ENCODE measurements at places on chromosomes 4 and X.
A peak's percentile ranks its signal among the peaks of the same experiment; 100 is the strongest.

DNA sequence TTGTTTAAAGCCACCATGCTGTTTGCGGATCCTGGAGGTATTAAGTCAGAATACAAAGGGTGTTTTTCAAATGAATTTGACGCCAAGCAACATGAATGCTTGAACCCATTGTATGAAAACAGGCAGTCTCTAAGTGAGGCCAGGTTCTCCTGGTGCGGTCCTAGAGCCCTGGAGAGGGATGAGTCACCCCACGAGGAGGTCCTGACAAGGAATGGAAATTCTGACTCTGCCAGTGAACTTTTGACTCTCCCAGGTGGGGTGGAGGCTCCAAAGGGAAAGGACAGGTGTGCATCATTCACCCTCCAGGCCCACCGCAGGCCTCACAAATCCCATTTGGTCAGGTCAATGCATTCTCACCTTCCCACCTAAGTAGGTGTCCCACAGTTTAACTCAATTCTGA lies 1.5 kb downstream of the TRIM2 start:
- no peak for DNase-seq

DNA sequence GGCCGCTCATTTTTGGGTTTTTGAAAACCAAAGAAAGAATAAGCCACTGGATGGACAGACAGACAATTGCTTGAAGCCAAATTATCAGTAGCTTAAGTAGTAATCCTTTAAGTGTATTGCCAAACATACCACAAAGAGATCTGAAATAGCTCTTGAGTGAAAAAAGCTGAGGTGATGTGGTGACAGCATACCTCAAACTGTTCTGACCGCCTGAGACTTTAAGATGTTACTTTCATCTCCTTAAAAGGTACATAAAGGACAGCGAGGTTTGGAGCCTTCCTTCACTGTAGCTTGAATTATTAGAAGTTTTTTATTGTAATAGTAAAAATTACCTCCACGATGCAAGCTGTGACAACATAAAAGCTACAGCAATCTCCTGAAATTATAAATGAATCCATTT lies 271.5 kb upstream of the FAM241A start:
- no peak for DNase-seq

- DNase-seq = no peak
These were observed 3.6 kb downstream of the ZXDB start for GRCh38 chrX:57595381-57595811.

DNA sequence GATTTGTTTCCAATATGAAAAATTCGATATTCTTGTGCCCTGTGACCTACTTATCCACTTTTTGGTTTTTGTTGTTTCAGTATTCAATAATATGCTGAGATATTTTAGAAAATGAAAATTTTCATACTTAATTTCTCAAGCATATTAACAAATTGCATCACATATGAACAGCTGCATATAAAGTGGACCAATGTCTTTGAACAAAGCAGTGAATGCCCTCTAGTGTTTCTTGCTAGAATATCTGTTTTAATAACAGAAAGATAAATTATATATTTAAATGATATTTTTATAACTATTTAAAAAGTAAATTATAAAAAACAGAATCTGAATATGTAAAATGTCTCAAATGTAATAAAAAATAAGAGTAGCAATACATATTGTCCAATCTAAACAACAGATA lies 31.7 kb upstream of the INTU start:
- DNase-seq = no peak

GRCh38 chrX:6574762-6575161 lies 39.8 kb upstream of the VCX3A start:
- DNase-seq = no peak

DNA sequence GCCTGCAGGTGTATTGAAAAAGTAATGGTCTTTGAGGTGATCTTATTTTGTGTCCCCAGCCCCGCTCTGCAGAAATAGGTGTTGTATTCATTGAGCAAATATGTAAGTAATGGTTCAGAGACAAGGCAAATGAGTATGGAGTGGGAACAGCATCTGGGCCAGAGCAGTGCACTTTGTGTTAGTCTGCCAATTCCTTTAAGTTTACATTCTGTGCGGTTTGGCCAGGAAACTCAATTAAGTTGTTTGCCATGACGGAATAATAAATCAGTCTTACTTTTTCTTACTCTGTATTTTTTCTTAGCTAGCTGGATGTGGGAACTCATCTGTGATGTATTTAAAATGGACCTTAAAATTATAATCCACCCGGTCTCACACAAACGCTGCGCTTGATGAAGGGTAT lies 12.6 kb downstream of the DCLK2 start:
- DNase-seq = no peak

DNA sequence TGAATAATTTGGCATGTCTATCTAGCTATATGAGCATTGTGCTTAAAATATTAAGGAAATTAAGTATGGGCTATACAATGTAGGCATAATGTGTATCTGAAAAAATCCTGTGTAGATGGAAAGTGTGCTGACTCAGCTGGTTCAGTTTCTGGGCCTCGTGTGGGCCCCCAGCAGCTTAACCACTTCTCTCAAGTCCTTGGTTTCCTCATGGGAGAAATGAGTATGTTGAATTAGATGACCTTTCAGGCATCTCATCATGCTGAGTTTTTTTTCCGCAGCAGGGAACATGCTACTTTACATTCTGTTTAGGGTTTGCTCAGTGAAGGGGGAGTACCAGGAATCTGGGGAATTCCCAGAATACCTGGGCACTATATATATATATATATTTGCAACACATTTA lies 30.5 kb downstream of the RHOH start:
- no peak for DNase-seq

DNA sequence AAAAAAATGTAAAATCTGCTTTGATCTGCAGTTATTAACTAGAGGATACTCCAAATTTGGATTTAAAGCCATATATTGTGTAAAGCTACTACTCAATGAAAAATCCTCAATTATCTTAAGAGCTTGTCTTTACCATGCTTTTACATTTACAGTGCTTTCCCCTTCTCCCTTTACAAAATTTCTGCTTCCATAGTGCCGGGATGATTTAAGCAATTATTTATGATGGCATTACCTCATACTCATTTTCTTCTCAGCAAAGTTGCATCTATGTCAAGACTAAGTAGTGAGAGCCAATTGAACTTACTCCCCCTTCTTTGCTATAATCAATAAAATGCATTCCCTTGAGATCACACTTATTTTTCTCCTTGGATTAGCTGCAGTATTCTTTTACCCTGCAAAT lies 505.4 kb upstream of the AGA start:
- no peak for DNase-seq

- DNase-seq = no peak
These were observed 21.0 kb downstream of the S100G start for GRCh38 chrX:16671005-16671404.

GRCh38 chr4:7649741-7650531 lies 215.2 kb upstream of the PSAPL1 start:
- DNase-seq = peak; percentile 26

DNA sequence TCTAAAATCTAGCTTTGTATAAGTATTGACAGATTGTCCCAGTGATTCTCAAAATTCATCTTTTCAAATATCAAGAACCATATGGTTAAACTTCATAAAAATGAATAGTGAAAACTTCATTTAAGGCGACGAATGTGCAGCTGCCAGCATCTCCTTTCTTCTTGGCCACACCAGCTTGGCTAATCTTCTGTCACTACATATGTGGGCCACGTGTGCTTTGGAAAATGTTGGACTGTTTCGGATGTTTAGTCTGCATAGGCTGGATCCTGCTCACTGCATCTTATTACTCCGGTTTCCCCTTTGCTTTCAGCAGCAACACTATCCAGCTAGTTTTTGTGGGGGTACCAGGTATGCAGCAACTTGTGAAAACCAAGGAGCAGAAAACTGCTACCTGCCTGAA lies 221.9 kb downstream of the BMPR1B start:
- DNase-seq = no peak

DNA sequence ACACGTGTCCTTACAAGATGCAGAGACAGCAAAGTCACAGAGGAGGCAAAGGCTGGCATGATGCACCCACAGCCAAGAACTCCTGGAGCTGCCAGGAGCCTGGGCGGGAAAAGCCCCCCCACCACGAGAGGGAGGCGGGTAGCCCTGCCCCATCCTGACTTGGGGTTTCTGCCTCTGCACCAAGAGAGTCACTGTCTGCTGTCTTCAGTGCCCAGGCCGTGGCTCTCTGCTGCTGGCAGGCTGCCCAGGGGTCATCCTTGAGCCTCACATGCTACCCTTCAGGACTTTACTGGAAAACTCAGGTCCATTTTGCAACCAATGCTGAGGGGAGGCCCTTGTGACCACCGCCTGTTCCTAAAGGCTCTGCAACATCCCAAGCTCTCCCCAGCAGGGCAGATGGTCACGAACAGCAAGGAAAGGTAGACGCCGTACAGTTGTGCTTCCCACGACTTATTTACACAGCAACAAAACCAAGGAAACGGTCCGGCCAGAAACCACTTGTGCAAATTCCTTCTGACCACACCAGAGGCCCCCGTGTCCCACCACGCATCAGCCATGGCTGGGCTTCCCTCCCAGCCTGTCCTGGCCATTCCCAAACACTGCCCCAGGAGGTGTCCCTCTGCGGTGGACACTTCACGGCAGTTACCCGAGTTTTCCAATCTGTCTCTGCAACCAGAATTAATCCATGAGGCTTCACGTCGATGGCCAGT lies 56.9 kb downstream of the ACOX3 start:
- no peak for DNase-seq

DNA sequence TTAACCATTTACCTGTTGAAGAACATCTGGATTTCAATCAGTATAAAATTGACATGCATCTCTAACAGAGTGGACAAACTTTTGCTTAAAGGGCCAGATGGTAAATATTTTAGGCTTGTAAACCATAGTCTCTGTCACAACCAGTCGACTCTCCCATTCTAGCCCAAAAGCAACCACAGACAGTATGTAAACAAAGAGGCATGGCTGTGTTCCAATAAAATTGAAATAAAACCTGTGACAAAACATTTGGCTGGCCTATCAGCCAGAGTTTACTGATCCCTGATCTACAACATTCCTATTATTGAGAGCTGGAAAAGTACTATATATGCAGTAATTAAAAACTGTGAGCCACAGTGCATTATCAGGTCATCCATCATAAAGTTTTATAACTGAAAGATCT lies 3.2 kb downstream of the CENPC start:
- DNase-seq = no peak

GRCh38 chrX:119826399-119826959 lies 26.3 kb downstream of the UPF3B start:
- no peak for DNase-seq

DNA sequence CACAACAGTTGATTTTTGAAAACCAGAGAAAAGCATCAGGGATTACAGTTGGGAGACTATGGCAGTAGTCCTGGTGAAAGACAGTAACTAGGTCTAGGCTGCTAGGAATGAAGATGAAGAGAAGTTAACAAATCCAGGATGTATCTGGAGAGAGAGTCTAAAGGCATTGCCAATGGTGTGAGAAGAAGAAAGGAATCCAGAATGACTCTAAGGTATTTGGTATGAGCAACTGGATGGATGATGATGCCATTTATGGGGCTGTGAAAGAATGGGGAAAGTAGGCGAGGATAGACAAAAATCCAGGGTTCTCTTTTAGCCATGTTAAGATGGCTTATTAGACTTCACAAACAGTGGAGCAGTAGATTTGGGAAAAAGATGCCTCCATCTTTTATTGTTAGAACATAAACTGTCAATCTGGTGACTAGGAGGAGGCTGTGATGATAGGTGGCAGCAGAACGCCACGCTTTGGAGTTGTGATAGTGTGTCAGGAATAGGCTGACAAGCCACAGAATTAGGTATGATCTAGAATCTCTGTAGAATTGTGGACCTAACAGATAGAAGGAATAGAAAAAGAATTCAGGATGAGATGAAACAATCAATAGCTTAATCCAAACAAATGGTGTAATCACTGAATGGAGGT lies 27.3 kb upstream of the JADE1 start:
- peak; percentile 26 for DNase-seq

DNA sequence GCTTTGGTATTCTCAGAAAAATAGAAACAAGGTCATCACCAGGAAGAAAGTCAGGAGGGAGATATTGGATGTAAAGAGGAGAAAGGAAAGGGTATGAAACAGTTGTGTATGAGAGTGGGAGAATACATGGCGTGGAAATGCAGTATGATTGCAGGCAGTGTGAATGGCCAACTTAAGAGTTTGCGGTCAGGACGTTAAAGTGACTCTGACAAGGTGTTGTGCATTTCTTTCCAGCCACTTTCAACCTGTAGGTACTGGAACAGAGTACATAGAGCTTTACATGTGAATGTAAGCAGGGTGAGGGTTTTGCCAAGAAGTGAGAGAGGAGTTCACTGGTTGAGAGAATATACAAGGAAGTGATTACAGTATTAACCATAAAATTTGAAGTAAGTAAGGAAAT lies 15.7 kb downstream of the ATP10D start:
- no peak for DNase-seq

GRCh38 chr4:84931961-84932360 lies 34.5 kb downstream of the WDFY3 start:
- no peak for DNase-seq

DNA sequence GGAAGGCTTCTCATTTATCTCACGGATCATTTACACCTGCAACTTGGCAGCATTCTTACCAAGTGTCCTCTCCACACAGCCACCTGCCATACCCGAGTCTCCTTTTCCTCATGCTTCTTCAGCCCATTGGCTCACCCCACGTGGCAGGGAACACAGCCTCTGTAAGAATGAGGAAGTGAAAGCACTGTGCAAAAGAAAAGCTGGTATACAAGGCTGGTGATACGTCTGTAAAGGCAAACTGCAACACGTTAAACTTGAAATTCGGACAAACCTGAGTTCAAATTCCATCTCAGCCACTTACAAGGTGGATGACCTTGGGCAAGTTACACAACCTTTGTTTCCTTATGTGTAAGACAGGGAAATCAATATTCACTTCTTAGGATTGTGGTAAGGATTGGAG lies 164.0 kb upstream of the RASGEF1B start:
- no peak for DNase-seq
